ENCODE measurements at places on chromosomes 12 and 14.

DNA sequence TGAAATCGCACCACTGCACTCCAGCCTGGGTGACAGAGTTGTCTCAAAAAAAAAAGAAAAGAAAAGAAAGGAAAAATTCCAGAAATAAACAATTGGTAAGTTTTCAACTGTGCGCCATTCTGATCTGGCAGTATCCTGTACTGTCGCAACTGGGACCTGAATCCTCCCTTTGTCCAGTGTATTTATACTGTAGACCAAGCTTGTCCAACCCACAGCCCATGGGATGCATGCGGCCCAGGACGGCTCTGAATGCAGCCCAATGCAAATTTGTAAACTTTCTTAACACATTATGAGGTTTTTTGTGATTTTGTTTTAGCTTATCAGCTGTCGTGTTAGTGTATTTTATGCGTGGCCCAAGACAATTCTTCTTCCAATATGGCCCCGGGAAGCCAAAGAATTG lies 84.7 kb downstream of the TMCC3 start:
- no peak for DNase-seq

DNA sequence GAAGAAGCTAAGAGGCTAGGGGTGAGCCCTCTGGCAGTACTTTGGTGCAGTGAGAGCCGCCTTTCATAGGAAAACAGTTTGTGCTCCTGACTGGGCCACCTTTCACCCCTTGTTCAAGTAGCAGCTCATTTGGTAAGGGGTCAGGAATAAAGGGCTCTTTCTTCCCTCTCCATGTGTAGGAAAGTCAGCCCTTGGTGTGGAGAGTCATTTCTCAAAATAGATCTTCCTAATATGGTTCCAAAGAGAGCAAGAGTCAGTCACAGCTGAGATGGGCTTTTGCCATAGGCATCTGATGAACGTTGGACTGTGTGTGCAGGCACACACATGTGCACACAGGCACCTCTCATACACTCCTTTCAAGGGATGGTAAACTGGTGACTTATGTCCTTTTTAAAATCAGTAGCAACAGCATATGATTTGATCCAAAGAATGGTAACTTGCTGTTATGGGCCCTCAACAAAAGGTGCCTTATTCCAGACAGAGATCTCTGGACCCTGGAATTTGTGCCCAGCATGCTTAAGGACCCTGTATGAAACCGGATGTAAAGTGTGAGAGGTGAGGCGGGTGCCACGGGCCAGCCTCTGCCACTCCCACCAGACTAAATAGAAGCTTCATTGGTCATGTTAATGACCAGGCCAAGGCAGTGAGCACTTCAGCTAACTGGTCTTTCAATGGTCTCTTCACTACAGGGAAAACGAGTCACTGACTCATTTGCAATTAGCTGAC lies 16.7 kb upstream of the RIC8B start:
- no peak for DNase-seq

DNA sequence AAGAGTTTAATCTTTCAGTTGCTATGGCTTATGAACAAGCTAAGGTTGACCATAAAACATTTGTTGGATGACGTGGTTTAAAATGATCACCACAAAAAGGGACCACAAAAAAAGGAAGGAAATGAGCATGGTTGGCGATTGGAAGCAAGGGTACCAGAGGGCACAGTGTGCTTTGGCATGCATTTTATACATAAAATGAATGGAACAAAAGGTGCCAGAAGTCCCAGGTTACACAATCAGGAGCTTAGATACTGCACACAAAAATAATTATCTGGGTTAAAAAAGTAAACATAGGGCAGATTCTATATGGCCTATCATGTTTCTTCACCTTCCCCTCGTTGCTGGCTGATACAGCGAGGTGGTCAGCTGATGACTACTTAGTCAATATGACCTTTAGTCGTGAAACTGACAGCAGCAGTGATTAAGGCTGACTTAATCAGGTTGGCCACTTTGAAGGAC lies 50.7 kb downstream of the ZC3H14 start:
- no peak for DNase-seq

DNA sequence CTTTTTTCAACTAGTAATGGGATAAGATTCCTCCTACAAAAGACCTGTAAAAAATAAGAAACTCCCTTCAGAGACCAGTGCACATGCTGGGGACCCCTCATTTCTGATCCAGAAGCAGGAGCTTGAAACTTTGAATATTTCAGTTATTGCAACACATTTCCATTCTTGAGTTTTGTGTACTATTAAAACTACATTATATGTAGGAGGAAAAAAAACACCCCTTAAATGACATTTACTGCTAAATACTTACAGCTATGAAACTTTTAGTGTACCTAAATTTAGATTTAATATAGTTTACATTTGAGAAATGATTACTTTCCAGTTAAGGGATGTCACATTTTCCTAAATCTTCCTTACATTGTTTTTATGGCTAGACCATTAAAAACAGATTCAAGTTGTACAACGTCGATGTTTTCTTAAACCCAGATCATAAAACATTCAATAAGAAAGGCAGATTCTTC lies 4.1 kb downstream of the LRIG3 start:
- DNase-seq = no peak

DNA sequence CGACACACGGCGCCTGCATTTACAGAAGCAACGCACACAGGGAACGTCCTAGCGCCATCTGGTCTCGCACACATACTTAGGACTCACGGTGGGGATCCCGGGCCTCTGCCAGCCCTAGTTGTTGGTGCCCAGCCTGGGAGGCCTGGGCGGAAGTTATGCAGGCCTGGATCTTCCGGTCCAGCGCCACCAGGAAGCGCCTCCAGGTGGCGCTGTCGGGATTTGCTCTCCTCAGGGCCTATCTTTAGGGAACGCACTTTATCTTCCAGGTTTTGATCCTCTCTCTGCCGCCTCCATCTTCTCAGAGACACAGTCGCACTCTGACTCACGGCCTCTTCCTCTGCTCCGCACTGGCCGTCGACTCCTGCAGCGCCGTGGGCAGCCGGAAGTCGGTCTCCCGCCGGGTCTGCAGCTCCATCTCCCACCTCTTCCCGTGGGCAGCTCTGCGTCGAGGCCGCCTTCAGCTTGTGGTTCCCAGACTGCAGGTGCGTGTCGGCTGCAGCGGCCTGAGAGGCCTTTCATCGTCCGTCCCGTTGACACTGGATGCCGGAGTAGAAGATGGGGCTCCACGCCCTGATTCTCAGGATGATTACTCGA lies 760.4 kb downstream of the TMEM121 start:
- no peak for DNase-seq

DNA sequence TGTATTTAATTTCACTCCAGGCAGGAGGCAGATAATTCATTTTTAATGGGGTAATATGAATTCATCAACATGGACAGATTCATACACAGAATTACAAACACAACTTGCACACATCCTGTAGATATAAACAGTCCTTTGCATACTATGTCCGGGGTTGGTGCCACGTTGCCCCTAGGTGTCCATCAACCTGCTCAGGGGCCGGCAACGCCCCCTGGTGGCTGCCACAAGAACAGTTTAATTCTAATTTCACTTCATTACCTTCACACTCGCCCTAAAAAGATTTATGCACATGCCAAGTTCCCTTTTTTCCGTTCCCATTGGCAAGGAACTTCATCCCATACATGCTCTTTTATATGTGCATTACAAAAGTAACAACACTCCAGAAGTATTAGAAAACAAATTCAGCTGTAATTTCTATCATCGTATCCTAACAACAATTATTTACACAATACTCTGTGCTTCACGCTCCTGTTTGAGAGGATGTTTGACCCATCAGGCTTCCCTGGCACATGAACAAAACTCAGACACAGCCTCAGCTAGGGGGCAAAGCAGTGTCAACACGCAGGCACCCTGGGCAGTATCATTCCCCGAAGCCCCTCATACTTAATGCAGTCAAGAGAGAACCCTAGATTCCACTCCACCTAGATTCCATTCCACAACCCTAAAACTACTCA lies 15.5 kb downstream of the MANSC1 start:
- peak; percentile 11 for DNase-seq

DNA sequence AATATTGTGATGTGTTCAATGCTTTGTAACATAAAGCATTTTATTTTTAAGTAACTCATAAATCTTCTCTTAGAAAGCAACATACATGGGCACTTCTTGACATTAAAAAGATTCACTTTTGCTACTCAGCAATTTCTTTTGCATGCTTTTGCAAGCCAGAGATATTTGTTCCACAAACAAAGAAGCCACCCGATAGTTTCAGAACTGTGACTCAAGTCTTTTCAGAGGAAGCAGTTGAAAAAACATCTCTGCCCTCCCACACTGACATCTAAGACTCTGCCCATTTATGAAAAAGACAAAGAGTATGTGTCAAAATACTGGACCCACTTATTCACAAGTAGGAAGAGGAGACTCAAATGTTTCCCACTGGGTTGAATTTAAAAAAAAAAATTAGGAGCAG lies 7.5 kb downstream of the APPL2 start:
- DNase-seq = no peak

DNA sequence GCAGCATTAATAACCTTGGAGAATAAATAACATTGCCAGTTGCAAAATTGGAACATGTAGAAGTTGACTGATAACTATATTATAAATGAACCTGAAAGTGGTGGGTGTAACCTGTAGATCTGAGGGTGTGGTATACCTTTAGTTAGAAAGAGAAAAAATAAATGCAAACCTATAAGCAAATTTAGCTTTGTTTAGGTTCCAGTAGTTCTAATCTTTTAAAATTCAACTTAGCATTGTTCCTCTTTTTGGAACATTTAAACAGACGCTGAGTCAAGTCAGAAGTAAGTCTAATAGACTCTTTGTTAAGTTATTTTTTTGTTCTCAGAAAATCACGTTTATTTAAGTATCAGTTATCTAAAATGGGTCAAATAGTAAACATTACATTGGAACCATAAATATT lies 120.0 kb downstream of the DNAI7 start:
- no peak for DNase-seq

DNA sequence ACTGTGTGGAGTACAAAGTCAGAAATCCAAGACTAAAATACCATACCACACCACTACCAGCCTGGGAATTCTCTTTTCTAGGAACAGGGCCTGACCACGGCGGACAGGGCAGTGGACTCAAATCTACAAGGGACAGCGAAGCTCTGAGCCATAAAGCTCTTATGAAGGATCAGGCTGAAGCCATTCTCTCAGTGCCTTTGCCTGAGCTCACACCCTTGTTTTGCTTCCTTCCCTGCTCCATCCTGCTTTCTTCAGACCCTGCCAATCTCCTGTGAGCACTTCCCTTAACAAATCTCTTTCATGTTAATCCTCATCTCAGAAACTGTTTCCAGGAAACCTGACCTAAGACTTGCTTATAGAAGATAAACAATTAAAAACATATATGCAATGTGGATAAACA lies 398.5 kb downstream of the MDGA2 start:
- no peak for DNase-seq

- no peak for DNase-seq
Observed at GRCh38 chr12:124520265-124520701, 47.1 kb downstream of the NCOR2 start.

DNA sequence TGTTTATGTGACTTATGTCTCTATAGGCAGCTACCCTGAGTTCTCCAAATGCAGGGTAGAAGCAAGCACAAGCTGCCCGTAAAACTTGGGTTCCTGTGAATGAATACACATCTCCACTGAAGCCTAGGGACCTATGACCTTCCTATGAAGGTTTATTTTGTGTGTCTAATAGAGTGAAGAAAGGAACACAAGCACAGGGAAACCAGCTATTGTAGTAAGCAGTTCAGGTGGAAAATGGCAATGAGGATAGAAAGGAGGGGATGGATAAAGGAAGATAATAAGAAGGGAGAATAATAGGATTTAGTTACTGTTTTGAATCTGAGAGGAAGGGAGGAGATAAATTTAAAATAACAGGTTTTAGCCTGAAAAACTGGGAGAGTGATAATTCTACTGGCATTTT lies 2.4 kb downstream of the PFKM start:
- DNase-seq = no peak

- DNase-seq = no peak
Observed at GRCh38 chr12:124332058-124332672, 37.3 kb downstream of the RFLNA start.

All from stimulated activated CD4-positive, alpha-beta T cell treated with anti-CD3 and anti-CD28 coated beads, Interleukin-15, amount 100 ng/mL, for 1 hour (primary cell).